ENCODE measurements at places on chromosomes 1 and 21.

DNA sequence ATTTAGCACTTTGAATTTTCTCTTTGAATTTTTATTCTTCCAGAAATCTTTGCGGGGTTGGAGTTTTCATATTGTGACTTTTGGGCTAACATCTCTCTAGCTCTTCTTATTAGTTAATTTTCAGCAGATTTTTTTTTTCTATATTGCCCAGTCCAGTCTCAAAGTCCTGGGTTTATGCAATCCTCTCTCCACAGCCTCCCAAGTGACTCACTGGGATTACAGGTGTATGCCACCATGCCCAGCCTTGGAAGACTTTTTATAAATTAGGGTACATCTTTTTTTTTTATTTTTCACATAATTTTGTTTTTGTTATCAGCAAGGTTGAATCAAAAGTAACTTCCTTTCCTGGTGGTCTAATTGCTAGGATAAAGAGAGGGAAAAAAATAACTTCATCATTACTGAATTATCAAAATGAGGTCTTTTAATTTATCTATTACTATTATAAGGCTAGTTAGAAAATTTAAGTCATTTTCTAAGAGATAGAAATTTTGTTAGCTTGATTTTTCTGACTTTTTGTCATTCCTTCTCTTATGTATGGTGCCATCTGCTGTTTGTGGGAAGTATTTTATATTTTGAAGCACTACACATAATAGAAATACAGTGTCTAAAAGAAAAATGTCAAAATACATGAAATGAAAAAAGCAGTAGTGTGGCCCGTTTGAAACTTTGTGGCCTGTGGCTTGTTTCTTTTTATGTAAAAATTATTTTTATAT, 273.4 kb upstream of the CACYBP start:
- DNase-seq, result peak; percentile 59

DNA sequence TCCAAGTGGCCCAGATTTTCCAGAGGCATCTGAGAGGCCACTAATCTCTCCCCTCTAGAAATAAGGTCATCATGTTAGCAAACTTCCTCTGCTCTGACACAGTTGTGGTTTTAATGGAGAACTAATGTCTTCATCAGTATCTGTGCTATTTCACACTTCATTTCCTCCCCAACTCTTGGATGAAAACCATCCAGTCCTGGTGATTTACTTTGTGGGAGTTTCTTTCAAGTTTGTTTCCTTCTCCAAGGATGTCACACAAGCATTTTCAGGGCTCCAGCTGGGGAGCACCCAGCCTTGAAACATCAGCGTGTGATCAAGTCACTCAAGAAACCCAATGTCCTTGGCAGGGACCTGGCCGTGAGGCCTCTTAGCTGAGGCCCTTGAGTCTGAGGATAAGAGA, 38.8 kb downstream of the TBX15 start:
- no peak for DNase-seq

DNA sequence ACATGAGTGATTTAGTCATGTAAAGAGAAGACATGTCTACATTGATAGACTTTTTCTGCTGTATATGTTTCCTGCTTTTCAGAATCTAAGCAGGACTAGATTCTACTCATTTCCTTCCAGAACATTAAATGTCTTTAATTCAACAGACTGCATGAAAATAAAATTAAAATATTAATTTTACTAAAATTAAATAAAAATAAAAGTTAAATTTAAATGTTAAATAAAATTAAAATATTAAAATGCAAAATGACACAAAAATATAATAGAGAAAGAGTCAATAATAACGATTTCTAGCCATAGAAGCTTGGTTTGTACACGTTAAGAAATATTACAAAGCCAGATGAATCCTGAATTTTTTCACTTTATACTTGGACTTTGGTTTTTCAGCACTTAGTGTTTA, 552.8 kb upstream of the NR5A2 start:
- DNase-seq, result no peak

GRCh38 chr1:93114391-93114790, 35.3 kb downstream of the MTF2 start:
- DNase-seq, result no peak

- no peak for DNase-seq
Observed at GRCh38 chr1:97364086-97364485, 556.7 kb downstream of the DPYD start.

GRCh38 chr1:212166644-212167043, 118.6 kb upstream of the PPP2R5A start:
- peak; percentile 78 for DNase-seq

- no peak for DNase-seq
Observed at GRCh38 chr1:97352936-97353382, 567.9 kb downstream of the DPYD start.

DNA sequence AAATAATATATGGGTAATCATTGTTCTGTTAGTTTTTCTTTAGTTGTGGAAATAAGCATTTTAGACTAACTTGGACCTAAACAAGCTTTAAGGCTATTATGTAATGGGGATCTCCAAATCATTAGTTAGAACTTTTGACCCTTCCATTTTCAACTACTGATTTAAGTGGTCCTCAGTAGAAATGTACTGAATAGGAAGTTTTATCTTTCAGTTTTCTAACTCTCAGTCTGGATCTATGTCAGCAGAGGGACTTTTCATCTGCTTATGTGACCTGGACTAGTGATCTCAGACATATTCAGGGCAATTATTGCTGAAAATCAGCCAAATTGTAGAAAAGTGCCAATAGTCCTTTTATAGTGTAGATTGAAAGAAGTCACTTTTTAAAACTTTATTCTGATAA, 56.0 kb downstream of the SASS6 start:
- DNase-seq, result no peak

DNA sequence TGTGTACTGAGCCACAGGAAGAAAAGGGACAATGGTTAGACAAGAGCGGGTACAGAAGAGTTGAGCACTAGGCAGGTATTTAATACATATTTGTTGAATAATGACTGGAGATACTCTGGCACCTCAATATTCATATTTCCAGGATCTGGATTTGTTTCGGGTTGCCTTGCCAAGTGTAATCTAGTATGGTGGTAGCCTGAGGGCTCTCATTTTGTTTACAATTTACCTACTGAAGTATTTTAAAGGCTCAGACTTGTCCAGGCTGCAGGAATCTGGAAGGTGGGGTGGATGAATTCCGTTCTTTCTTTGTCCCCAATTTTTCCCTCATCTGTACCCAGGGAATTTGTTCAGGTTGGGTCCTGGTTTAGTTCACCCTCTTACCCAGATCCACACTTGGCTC, 95.0 kb downstream of the CACHD1 start:
- no peak for DNase-seq

- no peak for DNase-seq
Observed at GRCh38 chr1:182668521-182669054, 15.8 kb downstream of the RGS8 start.

DNA sequence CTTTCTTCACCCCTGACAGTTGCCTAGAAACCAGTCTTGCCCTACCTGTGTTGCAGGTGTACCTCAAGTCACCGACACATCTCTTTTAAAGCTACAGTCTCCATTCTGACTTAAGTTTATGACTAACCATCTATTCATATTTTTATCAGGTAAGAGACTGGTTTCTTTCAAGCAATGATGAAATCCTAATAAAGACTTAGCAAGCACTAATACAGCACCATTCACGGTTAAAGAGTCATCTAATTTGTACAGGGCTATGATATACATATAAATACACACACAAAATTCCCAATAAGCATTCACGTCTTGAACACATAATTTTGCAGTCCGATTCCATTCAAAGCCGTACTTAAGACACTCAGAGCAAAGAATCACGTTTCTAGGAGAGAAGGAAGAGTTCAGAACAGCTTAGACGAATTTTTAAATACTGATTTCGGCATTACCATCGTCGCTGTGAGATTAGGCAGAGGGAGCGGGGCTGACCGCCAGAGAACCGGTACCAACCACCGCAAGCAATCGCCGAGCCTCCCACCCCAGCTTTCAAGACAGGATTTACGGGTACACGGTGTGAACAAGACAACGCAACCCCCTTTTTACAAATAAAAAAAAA, 943 bp downstream of the ERRFI1 start:
- DNase-seq, result no peak

DNA sequence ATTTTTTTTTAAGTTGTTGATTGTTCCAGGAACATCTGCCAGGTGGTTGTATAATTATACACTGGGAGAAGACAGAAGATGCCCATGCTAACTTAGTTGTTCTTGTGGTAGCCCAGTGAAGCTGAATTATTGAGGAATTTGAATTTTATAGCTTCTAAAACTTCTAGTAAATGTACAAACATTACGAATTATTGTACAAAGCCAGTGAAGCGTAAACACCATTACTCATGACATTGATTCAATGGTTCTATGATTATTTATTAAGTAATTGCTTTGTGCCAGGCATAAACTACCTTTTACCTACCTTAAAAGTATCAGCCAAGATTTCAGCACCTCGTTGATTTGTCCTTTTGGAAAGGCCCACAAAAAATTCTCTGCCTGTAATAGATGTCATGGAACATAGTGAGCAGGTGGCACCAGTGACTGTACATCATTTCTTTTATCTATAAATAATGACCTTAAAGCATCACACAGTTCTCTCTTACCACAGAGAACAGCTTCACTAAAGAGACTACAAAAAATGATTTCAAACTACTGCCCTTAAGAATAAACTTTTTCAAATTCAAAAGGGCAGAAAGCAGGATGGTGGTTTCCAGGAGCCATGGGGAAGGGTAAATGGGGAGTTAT, 74.9 kb upstream of the BCL10 start:
- DNase-seq, result no peak

- no peak for DNase-seq
Observed at GRCh38 chr1:109641078-109641740, 14.7 kb upstream of the GSTM4 start.

- DNase-seq, result no peak
Observed at GRCh38 chr1:23423415-23424292, 894 bp downstream of the TCEA3 start.

- peak; percentile 8 for DNase-seq
Observed at GRCh38 chr1:22341791-22342605, 109.7 kb upstream of the ZBTB40 start.

DNA sequence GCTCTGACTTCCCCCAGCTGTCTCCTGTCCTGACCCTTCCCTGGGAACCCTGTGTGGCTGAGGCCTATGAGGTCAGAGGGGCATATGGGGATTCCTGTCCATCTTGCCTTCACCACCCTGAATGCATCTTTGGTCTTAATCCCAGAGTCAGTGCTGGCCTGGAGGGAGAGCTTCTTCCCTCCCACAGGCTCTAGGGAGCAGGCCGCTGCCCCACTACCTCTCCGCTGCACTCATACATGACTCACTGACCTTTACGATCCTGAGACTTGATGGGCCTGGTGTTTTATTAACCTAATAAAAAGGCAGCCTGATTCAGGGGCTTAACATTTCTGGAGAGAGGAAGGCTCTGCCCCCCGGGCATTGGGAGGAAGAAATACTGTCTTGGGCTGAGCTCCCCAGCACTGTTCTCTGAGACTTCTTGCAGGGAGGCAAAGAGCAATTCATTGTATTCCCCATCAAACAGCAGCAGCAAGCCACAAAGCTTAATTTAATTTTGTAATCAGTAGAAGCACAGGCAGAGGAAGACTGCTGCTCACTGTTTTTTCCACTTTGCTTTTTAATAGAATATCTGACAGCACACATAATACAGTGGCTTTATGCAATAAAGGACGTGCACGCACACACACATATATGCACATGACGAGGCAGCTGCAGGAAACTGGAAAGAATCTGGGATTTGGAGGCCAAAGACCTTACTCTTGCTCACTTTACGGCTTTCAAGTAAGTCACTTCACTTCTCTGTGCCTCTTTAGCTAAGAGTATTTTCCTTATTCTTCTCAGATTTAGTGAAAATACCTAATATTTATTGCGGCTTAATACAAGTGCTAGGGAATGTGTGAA, 89.2 kb upstream of the GRIK3 start:
- no peak for DNase-seq

GRCh38 chr1:158818560-158818959, 12.6 kb upstream of the MNDA start:
- DNase-seq, result peak; percentile 77

- no peak for DNase-seq
Observed at GRCh38 chr1:2351723-2352122, 39.6 kb downstream of the MORN1 start.

GRCh38 chr1:110880708-110881374, 7.9 kb downstream of the CD53 start:
- DNase-seq, result peak; percentile 56

All from common myeloid progenitor, CD34-positive (primary cell).